Erythroblast (primary cell): ENCODE measurements at places on chromosomes 16 and 17.
A peak's percentile ranks its signal among the peaks of the same experiment; 100 is the strongest.

DNA sequence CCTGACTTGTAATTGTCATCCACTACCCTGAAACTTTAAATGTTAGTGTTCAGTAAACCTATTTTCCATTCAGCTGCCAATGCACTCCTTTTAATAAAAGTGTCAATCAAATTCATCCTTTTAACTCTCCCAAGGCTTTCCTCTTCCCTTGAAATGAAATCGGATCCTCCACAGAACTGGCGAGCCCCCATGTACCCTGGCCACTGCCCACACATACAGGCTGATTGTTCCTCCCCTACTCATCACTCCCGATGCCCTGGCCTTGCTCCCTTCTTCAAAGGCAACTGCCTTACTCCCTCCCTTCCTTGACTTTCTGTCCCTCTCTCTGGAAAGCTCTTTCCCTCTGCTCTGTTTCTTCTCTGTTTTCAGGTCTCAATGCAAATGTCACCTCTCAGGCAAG lies 7.6 kb downstream of the KRT33A start:
- no peak for DNase-seq

DNA sequence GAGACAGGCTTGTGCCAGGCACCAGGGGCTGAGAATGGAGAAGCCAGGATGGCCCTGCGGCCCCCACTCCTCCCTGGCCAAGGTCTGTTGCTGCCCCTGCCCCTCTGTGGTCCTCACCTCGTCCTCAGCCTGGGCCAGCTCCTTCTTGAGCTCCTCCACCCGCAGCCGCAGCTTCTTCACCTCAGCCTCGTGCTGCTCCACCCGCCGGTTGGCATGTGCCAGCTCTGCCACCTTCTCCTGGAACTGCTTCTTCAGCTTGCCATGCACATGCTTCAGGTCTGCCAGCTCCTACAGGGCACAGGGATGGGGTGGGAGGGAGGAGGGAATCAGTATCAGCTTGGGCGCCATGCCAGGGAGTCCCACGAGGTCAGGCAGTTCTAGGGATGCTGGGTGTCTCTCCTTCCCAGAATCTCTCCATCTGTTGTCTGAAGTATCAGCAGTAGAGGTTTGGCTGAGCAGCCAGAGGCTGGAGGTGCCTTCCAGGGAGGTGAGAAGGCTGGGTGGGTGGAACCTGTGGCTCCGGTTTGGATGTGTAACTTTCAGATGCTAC lies 20.1 kb downstream of the CCDC102A start:
- no peak for DNase-seq

DNA sequence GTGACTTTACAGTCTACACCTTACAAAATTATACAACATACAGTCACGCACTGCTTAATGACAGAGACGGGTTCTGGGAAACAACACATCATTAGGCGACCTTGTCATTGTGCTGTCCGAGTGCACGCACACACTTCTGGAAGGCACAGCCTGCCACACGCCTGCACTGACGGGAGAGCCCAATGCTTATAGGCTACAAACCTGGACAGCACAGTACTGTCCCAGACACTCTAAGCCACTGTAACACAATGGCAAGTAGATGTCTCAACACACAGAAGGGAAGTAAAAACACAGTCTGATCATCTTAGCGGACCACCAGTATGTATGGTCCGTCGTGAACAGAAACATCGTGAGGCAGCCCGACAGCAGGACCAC lies 29.8 kb downstream of the KLHDC4 start:
- no peak for DNase-seq

DNA sequence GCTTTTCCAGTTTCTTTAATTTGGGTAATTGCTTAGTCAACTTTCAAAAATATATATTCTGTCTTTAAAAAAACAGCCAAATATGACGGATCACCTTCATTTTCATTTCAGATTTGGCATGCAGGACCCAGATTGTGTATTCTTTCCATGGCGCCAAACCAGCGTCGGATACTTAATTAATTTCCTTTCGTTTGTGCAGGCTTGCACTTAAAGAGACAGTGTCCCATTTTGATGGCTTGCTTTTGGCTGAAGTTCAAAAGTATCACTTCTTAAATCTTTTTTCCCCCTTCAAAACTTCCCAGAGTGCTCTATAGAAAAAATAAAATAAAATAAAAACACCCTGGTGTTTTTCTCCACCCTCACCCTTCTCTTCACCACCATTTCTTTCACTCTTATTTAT lies 394.5 kb upstream of the SOX9 start:
- no peak for DNase-seq

- DNase-seq = no peak
Observed at GRCh38 chr17:47840001-47840741, 902 bp downstream of the SCRN2 start.

DNA sequence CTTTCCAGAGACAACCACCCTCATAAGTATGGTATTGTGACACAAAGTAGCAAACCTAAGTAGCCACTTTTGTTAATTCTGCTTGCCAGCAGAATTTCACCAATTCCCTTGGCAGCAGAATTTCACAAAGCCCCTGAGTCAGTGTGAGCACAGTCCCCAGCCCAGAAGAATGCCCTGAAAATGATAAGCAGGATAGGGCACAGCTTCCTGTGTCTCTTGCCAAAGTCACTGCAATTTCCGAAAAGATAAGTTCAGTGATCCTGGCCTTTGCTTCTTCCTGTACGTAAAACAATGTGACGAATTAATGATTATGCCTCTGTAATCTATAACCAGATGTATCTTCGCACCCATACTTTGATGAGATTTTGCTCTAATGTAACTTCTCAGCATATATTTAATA lies 16.0 kb upstream of the WIPF2 start:
- peak; percentile 73 for DNase-seq

GRCh38 chr17:37826497-37827430 lies 81.9 kb upstream of the HNF1B start:
- no peak for DNase-seq

DNA sequence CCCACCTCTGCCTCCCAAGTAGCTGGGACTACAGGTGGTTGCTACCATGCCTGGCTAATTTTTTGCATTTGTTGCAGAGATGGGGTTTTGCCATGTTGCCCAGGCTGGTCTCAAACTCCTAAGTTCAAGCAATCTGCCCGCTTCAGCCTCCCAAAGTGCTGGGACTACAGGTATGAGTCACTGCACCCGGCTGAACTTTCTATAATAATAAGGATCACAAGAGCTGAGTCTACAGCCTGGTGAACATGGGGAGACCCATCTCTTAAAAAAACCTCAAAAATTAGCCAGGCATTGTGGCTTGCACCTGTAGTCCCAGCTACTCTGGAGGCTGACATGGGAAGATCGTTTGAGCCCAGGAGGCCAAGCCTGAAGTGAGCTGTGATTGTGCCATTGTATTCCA lies 53.5 kb downstream of the WDR59 start:
- no peak for DNase-seq

- no peak for DNase-seq
Observed at GRCh38 chr17:81867991-81868673, 3.0 kb downstream of the ARHGDIA start.

DNA sequence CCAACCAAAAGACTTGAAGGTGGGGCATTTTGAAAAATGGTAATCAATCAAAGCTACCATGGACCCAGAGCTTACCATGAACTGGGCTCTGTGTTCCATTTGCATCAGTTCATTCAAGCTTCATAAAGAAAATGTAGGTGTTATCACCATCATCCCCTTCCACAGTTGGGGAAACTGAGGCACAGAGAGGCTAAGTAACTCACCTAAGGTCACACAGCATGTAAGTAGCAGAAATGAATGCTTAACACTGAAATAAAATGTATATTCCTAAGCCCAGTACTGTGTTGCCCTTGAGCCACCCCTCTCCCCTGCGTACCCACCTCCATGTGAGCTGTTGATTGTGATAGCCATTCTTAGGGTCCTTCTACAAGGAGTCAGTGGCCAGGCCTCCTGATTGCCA lies 83.6 kb downstream of the VAT1L start:
- DNase-seq = no peak

DNA sequence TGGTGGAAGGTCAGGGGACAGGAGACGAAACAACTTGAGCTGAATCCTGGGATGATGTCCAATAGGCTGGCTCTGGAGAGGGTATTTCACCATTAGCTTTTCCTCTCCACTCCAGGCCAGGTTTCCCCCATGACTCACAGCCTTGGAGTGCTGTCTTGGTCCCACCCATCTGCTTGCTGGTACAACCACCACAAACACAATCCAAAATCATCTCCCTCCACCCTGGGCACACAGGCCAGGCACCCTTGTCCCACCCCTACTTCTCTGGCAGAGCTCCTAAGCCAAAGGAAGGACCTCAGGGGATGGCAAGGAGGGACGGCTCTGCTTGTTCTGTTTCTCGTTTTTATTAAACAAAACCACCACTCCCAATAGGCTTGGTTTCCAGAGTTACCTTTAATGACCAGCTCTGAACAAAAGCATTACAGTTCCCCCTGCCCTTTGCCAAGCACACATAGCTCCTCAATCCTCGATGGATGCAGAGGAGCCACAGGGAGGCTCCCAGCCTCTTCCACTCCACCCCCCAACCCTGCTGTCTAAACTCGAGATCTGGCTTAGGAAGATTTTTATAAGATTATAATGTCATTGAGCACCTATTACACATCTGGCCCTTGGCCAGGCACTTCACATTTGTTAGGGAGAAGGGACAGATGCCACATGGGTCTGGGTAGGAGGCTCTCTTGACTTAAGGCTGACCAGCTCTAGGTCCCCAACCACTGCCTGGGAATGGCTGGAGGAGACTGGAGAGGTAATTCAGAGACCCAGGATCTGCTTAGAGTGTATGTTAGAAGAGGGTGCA lies 13.3 kb downstream of the CAVIN1 start:
- no peak for DNase-seq

GRCh38 chr17:3978421-3979289 lies 14.4 kb upstream of the ATP2A3 start:
- no peak for DNase-seq

DNA sequence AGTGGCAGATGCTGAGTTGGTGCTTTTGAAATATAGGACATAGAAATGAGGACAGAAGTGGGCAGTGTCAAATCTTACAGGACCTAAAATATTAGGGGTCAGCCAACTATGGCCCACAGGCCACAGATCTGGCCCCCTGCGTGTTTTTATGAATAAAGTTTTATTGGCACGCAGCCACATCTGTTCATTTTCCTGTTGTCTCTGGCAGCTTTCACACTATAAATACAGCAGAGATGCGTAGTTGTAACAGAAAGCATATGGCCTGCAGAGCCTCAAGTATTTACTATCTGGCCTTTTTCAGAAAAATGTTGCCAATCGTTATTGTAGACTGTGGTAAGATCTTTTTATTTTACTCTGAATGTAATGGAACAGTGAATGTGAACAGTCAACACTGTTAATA lies 82.8 kb downstream of the ABCC6 start:
- DNase-seq = no peak

- no peak for DNase-seq
Observed at GRCh38 chr17:66299711-66300110, 2.7 kb upstream of the PRKCA start.

GRCh38 chr17:46978489-46979146 lies 435 bp downstream of the RPRML start:
- peak; percentile 22 for DNase-seq

DNA sequence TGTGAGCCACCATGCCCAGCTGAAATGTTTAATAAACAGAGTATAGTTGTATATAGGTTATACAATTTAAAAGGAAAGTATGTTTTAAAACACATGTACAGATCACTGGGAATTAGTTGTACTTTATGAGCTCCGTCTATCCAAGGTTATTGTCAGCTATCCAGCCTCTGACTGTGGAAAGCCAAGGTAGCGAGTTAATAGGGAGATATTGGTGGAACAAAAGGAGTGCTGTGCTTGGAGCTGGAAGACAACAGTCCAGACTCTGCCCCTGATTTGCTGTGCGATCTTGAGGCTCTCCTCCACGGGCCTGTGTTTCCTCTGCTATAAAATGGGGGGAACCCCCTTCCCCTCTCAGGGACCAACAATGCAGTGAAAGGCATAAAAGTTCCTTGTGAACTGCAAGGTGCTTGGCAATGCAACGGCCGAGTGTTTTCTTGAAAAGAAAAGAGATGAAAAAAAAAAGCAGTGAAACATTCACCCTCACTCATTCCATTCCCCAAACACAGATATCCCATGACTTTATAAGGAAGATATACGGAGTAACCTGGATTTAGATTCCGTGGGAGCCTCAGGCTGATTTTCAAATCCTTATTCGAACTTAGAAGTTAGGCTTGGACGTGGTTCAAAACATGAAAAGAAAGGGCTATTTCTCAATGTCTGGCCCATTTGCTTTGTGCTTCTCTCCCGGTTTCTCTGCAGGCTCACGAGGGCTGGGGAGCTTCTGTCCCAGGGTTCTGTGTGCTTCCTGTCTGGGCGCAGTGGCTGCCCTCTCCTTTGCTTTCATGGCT lies 34.1 kb downstream of the CUEDC1 start:
- DNase-seq = no peak

- peak; percentile 19 for DNase-seq
Observed at GRCh38 chr16:50878966-50879615, 137.2 kb downstream of the CYLD start.

DNA sequence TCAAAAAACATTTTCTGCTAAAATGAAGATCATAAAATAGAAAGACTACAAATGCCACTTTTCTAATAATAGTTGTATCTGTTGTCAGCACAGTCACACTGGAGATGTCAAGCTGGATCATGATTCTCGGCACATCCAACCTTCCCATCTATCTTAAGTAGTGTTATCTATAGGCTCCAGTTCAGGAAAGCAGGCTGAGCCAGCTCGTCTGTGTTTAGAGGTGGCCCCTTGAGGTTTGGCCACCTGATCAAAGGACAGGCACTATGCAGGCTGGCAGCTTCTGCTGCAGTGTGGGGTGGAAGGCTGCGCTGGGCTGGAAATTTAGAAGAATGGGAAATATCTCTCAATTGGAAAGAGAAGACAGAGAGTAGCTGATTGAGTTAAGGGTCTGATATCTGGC lies 32.4 kb downstream of the SMYD4 start:
- peak; percentile 36 for DNase-seq

DNA sequence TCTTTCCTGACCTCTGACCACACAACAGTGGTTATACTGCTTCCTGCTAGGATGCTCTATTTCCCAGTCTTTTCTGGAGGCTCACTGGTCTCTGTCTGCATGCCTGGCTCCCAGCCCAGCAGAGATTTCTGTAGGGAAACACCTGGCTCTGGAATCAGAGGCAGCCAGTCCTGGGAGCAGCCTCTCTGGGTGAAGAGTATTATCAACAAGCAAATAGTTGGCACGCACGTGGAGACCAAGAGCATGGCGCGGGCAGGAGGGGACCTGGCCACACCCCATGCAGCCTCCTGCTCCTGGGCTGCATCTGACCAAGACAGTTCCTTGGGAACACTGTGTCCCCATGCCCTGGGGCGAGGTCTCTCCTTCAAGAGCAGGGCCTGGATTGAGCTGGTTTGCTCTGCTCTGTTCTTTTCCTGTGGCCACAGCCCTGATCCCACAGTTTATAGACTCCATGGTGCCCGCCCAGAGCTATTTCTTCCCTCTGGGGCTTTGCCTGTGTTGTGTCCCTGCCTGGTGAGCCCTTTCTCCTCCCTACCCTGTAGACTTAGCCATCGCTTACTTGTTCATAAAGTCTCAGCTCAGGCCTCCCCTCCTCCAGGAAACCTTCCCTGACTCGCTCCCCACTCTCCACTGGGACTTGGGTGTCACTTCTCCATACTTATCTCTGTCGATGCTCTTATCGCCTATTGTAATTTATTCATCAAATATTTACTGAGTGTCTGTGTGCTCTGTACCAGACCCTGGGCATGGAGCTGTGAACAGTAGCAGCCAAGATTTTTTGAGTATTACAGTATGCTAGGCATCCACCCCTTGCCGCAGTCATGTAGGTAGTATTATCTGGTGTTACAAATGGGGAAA lies 60.6 kb downstream of the SCNN1B start:
- no peak for DNase-seq

GRCh38 chr17:71488851-71489250 lies 632.0 kb upstream of the SOX9 start:
- no peak for DNase-seq

- no peak for DNase-seq
Observed at GRCh38 chr17:72763981-72764380, 328.5 kb downstream of the SLC39A11 start.
